ENCODE measurements at places on chromosomes 1 and 21. TPM values are rescaled to one million over a fixed set of nuclear protein-coding genes. Genes with fewer than 3 reads are reported as not detected.

DNA sequence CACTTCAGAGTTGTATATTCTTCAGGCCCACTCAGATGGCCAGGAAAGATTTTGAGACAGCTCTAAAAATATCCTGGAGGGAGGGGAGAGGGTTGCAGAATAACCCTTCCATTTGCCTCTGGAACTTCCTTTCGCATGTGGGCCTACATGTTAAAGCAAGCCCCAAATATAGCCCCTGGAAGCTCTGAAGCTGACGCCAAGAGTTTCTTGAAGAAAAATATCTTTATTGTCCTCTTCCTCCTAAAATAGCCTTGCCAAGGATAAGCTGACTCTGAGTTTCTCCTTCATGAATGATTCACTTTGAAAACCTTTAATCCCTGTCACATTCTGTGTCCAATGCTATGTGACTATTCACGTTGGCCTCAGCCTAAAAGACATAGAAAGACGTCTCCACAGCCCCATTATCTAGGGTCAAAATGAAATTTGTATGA is 6.4 kb downstream of the C1orf116 start:
- H3K4me1 ChIP-seq = no peaks in the 10 kb centered on the region
- no peak for DNase-seq
- no peaks in the 10 kb centered on the region for H3K27me3 ChIP-seq
- H3K4me3 ChIP-seq = no peak overlapping the region

DNA sequence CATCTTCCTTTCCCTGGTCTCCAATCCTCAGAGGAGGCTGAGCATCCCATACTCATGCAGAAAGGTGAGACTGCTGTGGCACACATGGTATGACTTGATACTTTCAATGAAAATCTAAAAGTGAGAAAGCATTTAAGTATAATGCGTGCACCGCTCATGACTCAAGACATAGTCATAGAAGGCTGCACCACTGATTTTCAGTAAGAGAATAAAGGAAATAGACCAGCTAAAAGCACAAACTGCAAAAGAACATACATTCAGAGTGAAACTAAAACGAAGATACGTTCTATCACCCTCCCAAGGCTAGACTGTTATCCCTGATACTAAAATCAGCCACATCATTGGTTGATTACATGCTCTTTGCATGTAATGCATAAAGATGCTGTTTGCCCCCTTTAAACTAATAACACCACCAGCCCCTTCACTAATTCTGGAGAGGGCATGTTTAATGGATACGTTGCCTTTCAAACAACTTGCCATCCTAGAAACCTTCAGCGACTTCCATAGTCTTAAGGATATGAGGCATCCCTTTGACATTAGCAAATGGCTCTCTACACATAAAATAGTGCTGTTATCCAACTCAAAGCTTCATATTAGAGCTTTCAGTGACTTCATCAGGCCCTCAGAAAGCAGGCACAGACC is 2.1 kb downstream of the PLD5 start:
- no peak for DNase-seq
- H3K4me1 ChIP-seq = peaks cover 8% of the 10 kb centered on the region
- H3K27me3 ChIP-seq = peaks cover 16% of the 10 kb centered on the region
- no peak overlapping the region for H3K4me3 ChIP-seq

EXTL2 gene
- 2.7 TPM for total RNA-seq

DNA sequence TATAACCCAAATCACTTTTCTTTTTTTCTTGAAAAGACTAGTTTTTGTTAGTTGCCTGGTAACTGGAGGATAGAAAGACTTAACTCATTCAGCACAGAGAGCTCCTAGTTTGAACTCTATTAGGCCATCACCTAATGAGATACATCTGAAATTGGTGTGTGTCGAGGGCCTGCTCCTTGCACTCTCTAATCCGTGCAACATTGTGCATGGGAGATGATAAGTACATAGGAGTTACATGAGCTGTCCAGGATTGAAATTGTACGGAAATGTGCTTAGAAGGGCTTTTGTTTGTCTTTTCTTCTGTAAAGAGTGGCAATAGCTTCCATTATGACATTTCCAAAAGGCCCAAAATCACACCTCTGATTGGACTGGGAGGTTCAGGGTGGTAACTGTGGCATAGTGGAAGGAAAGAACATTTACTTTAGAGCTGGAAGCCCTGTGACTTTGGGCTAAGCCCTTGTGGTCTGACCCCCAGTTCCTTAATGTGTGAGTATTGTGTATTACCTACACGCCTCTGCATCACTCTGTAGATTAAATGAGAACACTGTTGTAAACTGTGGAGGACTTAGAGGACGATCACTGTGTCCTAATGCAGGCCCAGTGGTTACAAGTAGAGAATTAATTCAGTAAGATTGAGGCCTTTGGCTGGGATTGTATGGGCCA is 71.2 kb downstream of the FGGY start:
- no peak overlapping the region for H3K4me3 ChIP-seq
- H3K36me3 ChIP-seq = no peaks in the 10 kb centered on the region
- DNase-seq = no peak

DNA sequence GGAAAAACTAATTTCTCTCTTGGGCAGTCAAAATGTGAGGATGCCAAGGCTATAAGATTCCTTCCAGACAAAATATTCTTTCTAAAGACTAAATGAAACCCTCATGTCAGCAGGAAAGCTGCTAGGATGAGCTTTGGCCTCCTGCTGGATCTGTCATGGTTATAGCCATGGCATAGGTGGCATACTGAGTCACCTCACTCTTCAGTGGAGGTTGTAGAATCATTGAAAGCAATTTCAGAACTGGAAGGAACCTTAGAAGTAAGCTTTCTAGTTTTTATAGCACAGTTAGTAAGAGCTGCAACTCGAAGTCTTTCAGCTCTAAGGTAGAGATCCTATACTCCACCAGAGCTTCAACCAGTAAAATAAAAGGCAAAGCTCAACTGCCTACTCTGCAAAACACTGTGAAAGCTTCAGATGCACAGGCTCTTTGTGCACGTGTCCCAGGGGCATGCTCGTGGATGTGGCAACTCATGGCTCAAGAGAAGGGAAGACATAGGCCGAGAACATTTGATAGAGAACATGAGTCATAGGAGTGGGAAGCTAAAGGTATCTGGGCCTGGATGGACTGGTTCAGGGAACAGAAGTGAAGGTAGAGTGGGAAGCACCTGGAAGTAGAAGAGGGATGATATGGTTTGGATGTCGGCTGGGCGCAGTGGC is 5.8 kb downstream of the AVPR1B start:
- H3K36me3 ChIP-seq = no peaks in the 10 kb centered on the region
- no peak overlapping the region for H3K4me3 ChIP-seq
- DNase-seq = no peak
- no peaks in the 10 kb centered on the region for H3K4me1 ChIP-seq
- H3K27ac ChIP-seq = no peak overlapping the region

DNA sequence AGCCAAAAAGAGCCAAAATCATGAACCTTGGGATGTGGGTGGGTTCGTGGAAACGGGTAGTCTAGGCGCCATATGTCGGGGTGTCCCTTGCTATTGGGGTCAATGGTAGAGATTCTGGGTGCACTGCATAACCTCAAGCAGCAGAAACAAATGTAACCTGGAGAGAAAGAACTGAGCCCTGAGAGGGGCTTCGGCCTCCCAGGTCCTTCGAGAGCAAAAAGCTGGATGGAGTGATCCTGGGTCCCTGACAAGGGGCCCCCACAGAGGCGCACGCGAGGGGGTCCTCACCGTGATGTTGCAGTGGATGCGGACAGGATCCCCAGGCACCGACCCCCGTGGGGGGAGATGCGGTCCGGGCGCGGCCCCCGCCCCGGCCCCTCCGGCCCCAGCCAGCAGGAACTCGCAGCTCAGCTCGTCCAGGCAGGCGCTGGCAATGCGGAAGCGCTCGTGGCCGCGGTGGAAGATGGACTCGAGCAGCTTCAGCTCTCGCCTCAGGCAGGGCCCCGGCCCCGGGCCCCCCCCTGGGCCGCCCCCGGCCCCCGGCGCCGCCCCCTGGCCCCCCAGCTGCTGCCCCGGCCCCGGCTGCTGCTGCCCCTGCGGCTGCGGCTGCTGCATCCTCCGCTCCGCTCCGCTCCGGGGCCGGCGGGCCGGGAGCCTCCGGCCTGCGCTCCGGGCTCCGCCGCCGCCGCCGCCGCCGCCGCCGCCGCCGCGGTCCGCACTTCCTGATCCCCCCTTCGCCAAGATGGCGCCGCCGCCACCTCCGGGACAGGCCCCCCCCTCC is at the start of gene UBE2Q1:
UBE2Q1 (minus strand) TSS at position 724 of the 781 bp plus-strand sequence; CDS start at position 615, 109 bp downstream.
- no peaks in the 10 kb centered on the region for H3K27me3 ChIP-seq
- peak; percentile 21 for DNase-seq
- H3K4me1 ChIP-seq = peaks cover 19% of the 10 kb centered on the region
- peak within 1 kb of the TSS; percentile 77 for H3K4me3 ChIP-seq
- H3K36me3 ChIP-seq = peaks cover 8% of the 10 kb centered on the region

NMNAT1 gene
- 2.9 TPM for total RNA-seq

PLA2G2D gene
- not detected for total RNA-seq

DNA sequence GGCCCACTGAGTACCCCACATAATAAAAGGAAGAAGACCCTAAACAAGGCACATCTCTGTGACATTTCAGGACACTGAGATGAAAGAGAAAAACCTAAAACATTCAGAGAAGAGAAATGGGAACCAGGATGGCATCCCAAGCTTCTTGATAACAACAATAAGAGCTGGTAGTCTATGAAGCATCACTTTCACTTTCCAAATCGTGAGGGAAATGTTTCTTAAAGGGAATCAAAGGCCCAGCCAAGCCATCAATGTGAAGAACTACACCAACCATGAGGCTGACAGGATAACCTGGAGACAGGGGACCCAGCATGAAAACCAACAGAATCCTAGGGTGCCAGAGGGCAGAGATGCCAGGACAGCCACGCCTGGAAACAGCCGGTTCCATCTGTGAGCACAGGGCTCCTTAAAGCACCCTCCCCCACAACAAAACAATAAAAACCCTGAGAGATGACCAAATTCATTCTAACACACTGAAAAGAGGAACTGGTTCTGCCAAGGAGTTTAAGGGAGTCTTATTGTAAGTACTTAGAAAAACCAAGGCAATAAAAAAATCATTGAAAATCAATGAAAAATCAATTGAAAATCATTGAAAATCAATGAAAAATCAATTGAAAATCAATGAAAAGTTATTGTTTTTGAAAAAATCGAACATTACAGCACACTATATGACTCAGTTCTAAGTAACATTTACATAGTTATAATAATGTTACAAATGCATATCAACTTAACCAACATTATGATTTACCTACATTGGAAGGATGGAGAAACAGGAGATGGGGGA is 141.5 kb upstream of the ERG start:
- H3K27ac ChIP-seq = no peak overlapping the region
- no peaks in the 10 kb centered on the region for H3K36me3 ChIP-seq
- H3K27me3 ChIP-seq = no peaks in the 10 kb centered on the region
- H3K4me1 ChIP-seq = no peaks in the 10 kb centered on the region
- no peak for DNase-seq
- H3K4me3 ChIP-seq = no peak overlapping the region

DNA sequence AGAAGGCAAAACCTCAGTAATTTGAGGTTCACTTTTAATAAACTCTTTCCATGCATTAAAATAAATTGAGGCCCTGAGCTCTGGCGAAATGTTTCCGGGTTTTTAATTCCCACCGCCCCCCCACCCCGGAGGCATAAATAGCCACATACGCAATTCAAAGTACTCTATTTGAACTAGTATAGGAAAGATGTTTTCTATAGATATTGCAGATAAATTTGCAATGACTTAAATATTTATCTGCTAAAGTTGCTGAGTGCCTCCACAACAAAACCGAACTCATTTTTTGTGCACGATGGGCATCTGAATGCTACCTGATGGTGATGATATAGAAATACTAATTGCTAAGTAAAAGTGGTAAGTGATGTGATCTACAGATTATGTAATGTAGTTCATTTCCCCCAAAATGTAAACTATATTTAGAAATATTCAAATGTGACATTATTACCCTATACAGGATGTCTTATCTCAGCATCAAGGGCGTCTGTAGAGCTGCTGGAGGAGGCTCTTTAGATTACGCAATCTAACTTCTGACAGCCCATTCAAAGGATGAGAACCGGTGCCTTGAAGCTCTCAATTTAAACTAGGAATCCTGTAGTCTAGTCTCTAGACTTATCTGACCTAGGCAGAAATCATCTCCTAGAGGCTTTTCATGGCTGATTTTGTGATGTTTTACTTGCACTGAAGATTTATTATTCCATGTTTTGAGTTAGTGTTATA is 8.5 kb downstream of the IRF2BP2 start:
- H3K27me3 ChIP-seq = no peaks in the 10 kb centered on the region
- H3K4me3 ChIP-seq = no peak overlapping the region
- H3K36me3 ChIP-seq = no peaks in the 10 kb centered on the region
- DNase-seq = peak; percentile 17

SPRR2F gene
- total RNA-seq = not detected

DNA sequence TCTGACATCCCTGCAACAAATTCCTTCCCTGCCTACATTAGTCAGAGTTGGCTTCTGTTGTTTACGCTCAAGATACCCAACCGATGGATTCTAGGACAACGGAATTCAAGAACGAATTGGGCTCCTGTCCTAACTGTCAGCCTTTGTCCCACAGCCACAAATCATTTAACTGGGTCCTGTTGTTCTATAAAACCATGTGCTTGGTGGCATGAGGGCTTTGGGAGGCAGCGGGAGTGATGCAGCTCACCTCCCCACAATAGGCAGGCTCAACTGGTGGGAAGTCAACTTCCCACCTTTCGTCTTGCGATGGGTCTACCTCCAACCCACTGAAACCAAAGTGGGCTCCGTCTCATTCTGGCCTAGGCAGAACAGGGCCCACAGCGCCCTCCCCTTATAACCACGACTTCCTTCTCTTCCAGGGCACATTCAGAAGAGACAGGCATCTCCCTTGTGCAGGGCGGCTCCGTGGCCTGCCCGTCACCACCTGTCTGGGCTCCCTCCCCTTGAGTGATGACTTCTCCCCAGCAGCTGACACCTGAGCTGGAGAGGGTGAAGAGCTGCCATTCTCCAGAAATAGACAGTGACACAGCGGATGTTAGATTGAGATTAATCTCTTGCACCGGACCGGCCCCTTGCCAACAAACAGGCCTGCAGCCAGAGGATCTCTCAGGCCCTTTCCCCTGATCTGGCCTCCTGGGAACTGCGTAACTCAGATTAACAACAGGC is 26.5 kb downstream of the LRRC38 start:
- no peak overlapping the region for H3K27ac ChIP-seq
- no peak overlapping the region for H3K4me3 ChIP-seq
- H3K27me3 ChIP-seq = no peaks in the 10 kb centered on the region

DARS2 gene
- total RNA-seq = 4.9 TPM

- H3K36me3 ChIP-seq = no peaks in the 10 kb centered on the region
- peaks cover 5% of the 10 kb centered on the region for H3K4me1 ChIP-seq
- H3K27me3 ChIP-seq = peaks cover 25% of the 10 kb centered on the region
- no peak for DNase-seq
- no peak overlapping the region for H3K27ac ChIP-seq
- no peak overlapping the region for H3K4me3 ChIP-seq
These were observed 1.8 kb downstream of the MYCL start for GRCh38 chr1:39899611-39900538.

All from T-cell (primary cell).